ENCODE measurements at places on chromosomes 1 and 21.

- DNase-seq: no peak
These were observed 27.9 kb upstream of the KIRREL1 start for GRCh38 chr1:157965584-157965983.

- DNase-seq: peak; percentile 8
These were observed 881.5 kb downstream of the LTN1 start for GRCh38 chr21:28111151-28111619.

DNA sequence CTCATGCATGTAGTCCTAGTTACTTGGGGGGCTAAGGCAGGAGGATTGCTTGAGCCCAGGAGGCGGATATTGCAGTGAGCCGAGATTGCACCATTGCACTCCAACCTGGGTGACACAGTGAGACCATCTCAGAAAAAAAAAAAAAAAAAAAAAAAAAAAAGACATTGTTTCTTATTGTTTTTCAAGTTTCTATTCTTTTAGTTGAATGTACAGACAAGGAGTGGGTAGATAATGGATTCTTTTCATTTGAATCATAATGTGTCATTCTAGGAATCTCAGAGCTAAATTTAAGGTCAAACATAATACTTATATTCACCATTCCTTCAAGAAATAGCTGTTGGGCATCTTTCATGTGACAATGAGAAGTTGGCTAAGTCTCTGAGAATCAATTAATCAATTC, 157.0 kb upstream of the C21orf91 start:
- DNase-seq: no peak

- no peak for DNase-seq
These were observed 180.0 kb upstream of the DUSP10 start for GRCh38 chr1:221921936-221922335.

DNA sequence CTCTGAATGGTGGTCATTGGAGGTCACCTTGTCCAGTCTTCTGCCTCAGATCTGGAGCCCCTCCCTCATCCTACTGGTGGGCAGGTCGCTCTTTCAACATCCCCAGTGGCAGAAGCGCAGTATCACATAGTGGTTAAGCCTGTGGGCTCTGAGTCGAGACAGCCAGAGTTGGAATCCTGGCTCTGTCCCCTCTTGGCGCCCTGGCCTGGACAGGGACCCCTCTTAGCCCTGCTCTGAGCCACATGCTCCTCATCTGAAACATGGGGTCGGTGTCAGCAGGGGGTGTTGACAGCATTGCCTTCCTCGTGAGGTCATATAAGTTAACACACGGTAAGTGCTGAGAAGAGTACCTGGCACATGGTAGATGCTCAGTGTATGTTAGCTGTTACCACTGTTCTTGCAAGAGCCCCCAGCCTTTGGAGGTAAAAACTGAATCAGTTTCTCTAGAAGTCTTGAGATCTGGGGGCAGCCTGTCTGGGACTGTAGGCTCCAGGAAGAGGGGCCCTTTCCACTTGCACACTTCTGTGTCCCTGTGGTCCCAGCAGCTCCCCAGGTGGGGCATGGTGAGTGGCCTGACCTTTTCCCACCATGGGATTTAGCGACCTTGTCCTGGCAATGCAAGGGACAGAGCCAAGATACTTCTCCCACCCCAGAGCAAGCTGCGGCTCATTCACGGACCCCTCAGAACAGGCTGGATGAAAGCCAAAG, 6.4 kb downstream of the ZC3H12A start:
- no peak for DNase-seq

DNA sequence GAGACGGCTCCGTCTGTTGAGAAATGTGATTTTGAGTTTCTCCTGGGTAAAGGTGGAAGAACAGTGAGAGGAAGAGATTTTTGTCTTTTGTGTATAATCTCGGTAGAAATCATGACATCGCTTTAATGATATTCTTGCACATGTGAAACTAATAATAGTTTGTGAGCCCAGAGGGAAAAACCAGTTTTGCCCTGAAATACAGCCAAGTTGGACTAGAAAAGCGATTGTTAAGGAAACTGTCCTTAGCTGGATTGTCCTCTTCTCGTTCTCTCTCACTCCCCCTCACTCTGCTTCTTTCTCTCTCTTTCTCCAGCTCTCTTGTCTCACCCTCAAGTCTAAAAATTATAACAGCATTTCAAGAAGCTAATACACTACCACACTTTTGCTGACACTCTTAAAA, 17.1 kb downstream of the KCNJ6 start:
- no peak for DNase-seq

- no peak for DNase-seq
These were observed 298.7 kb upstream of the ESRRG start for GRCh38 chr1:217021956-217022355.

DNA sequence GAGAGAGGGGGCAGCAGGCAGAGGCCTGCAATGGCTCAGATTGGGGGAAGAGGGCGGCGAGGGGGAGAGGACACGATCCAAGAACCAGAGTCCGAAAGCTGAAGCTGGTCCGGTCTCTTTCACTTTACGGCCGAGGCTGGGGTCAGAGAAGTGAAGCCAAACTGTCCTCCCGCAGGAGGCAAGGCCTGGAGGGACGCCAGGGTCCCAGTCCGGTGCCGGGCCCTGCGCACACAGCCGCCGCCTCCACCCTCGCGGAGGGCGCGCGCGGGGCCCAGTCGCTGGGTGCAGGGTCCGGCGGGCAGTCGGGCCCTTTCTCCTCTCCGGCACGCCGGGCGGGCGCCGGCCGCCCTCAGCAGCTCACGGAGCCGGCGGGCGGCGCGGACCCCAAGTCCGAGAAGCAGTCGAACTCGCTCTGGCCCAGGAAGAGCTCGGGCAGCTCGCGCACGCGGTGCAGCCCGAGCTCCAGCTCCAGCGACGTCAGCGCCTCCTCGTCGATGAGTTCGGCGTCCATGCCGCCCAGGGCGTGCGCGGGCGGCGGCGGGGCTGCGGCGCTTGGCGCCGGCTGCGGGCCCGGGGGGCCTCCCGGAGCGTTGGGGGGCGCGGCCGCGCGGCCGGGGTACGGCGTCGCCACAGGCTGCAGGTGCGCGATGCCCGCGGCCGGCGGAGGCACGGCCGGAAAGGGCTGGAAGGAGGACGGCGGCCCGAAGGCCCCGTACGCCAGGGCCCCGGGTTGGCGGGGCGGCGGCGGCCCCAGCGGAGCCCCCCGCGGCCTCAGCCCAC, 749 bp downstream of the CITED4 start:
- DNase-seq: peak; percentile 36

GRCh38 chr1:56169856-56170255, 409.5 kb downstream of the PLPP3 start:
- no peak for DNase-seq

DNA sequence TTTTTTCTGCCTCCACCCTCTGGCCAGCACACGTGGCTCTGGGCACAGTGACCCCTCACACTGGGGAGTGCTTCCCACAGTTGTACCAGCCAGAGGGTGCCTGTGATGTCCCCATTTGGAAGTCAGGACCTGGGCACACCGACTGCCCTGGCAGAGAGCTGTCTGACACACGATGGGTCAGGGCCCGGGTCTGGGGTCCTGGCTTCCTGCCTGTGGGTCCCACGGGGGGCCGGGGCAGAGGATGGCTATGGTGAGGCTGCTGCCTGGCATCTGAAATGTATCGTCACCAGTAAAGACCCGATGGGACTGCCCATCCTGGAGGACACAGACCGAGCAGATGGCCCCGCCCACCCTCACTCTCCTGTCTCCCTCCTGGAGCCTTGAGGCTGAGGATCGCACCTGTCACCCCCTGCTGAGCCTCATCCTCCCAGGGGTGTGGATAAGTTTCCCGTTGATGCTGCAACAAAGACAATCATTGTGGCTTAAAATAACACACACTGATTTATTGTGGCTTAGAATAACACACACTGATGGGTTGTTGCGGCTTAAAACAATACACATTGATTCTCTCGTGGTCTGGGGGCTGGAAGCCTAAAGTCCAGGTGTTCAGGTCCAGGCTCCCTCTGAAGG, 88.8 kb upstream of the TTC34 start:
- no peak for DNase-seq

DNA sequence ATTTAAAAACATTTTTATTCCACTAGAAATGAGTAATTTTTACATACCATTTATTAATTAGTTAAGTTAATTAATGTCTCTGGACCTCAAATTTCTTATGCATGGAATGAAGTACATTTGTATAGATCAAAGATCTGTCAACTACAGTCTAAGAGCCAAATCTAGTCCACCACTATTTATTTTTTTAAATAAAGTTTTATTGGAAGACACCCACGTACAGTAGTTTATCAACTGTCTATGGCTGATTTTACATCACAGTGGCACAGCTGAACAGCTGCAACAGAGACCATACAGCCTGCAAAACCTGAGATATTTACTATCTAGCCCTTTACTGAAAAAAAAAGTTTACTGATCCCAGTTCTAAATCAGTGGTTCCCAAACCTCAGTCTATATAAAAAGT, 188.6 kb upstream of the HP1BP3 start:
- DNase-seq: peak; percentile 63

- DNase-seq: no peak
These were observed 54.8 kb downstream of the NPHP4 start for GRCh38 chr1:5937373-5937857.

DNA sequence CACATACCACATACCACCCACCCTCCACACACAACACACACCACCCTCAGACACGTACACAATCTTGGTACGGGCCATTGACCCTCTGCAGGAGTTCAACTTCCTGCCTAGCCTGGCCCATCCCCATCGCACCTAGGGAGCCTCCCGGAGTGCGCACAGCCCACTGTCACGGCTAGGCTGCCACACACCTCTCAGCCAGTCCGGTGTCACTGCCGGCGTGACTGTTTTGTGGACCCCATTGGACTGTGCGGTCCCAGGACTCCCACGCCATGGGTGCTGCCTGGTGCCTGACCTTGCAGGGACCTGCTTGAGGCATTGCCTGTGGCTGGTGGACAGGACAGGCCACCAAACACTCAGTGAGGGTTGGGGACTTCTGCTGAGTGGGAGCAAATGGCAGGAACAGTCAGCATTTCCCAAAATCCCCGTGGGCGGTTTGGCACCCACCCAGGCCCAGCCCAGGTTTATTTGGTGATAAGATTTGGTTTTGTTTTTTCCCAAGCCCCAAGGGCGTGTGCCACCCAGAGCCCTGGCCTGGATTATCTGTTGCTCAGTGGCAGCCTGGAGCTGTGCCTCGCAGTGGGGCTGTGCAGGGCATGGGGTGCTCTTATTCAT, 27.7 kb downstream of the RAB7B start:
- DNase-seq: no peak

- DNase-seq: no peak
These were observed 17.8 kb downstream of the EGLN1 start for GRCh38 chr1:231404318-231404717.

DNA sequence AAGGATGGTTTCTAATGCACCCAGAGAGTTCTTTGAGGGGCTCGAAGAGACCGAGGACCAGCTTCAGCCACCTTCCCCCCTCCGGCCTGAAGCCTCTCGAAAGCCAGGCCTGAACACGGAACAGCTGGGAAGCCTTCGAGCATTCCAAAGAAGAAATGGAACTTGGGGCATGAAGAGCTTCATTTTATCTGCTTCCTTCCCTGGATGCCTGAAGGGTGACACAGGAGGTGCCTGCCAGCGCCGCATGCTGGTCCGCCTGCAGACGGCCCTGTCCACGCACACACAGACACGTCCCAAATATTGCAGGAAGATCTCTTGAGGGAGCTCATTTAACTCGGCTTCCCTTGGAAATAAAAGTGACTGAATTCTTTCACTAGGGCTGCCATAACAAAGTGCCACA, 73.7 kb downstream of the TOMM20 start:
- no peak for DNase-seq

GRCh38 chr1:162391790-162392563, 10.4 kb downstream of the C1orf226 start:
- peak; percentile 97 for DNase-seq

GRCh38 chr1:228073061-228073856, 9.2 kb upstream of the ARF1 start:
- no peak for DNase-seq

- no peak for DNase-seq
These were observed 40.7 kb downstream of the COQ8A start for GRCh38 chr1:226980565-226981385.

GRCh38 chr1:9107136-9107535, 21.8 kb downstream of the GPR157 start:
- no peak for DNase-seq

DNA sequence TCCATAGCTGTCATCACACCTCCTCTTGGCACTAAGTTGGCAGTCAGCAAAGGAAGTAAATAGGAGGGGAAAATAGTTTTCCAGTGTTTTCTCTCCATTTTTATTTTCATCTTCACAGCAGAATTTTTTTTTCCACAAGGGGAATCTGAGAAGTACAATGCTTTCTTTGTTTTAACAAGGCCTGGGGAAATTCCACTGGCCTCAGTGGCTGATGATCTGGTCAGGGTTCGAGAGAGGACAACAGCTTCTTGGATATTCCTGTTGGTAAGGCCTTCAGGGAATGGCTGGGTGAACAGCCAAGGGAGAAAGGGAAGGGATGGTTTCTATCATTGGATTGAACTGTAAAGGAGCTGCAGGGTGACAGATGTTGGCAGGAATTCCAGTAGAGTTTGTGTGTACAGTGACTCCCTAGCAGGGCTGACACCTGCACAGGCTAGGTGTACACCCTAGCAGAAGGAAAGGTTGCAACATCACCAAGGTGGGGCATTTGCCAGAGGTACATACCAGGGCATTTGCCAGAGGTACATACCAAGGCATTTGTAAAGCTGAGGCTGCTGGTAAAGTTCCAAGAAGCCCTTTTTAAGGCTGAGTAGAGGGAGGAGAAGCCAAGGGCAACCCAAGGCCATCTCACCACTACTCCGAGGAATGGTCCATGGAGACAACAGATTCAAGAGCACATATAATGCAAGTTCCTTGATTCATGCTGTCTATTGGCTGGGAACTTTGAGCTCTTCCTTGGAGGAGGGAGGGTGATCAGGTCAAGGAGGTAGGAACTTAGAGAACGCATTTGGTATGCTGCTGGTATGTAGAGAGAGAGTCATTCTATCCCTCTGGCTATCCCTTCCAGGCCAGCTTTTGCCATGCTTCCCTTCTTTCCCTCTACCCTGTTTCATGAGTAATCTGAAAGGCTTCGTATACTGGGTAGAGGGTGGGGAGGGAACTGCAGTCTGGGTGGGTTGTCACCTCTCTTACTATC, 3.1 kb downstream of the GJA5 start:
- no peak for DNase-seq

GRCh38 chr1:55524006-55524405, 308.8 kb upstream of the USP24 start:
- DNase-seq: no peak
